H1 (cell line): ENCODE measurements at places on chromosomes 13 and 19.

- H3K36me3 ChIP-seq, result no peaks in the 10 kb centered on the region
- no peak overlapping the region for H3K4me3 ChIP-seq
Measured at GRCh38 chr13:77359171-77359570, 32.3 kb upstream of the MYCBP2 start.

DNA sequence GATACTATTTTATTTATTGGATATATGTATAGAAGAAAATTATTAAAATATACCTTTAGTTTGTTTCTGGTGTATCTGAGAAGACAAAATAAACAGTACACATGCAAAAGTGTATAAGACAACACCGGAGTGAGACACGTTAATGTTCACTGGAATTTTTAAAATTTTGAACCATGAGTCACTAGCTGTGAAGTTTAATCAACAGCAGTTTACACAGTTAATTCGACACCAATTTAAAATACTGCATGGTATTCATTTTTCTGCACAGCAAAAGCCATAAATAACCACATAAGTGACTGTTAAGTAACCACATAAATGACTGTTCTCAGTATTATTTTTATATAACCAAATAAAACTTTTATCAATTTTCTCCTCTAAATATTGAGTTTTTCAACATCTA is 418.7 kb upstream of the NBEA start:
- no peaks in the 10 kb centered on the region for H3K4me1 ChIP-seq
- H3K4me3 ChIP-seq, result no peak overlapping the region
- no peaks in the 10 kb centered on the region for H3K36me3 ChIP-seq
- DNase-seq, result no peak

DNA sequence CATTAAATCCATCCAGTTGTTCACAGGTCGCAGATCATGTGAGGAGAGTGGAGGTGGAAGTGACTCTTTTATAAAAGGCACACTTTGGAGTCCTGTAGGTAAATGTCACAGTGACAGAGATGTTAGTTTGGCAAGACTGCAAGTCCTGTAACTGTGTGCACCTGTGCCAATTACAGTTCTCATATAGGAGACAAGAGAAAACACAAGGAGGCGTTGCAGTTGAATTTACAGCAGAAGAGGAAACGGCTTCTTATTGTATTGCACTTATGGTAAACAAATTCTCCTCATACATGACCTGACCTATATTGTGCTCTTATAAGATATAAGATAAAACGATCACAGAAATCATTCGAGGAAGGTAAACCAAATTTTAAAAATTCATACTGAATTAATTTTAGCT is 732.8 kb upstream of the SLC10A2 start:
- H3K27ac ChIP-seq, result no peak overlapping the region
- H3K27me3 ChIP-seq, result no peaks in the 10 kb centered on the region
- no peaks in the 10 kb centered on the region for H3K36me3 ChIP-seq
- no peak overlapping the region for H3K4me3 ChIP-seq
- no peak for DNase-seq

DNA sequence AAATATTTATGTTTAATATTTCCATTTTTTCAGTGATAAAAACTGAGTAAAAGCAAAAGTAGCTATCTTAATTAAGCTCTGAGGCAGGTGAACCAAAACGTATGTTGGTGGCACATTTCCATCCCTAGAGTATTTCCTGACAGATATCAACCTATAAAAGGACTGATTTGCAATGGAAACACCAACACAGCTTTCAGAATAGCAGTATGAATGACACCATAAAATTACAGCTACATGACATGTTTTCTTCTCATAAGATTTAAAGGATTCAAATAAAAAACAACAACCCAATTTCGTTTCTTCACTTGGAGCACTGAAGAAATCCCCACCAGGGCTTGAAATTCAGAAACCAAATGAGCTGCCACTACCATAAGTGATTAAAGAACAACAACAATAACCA is 194.4 kb downstream of the RFC3 start:
- H3K27ac ChIP-seq, result no peak overlapping the region
- DNase-seq, result no peak
- H3K4me1 ChIP-seq, result no peaks in the 10 kb centered on the region
- no peaks in the 10 kb centered on the region for H3K36me3 ChIP-seq
- no peak overlapping the region for H3K4me3 ChIP-seq

DNA sequence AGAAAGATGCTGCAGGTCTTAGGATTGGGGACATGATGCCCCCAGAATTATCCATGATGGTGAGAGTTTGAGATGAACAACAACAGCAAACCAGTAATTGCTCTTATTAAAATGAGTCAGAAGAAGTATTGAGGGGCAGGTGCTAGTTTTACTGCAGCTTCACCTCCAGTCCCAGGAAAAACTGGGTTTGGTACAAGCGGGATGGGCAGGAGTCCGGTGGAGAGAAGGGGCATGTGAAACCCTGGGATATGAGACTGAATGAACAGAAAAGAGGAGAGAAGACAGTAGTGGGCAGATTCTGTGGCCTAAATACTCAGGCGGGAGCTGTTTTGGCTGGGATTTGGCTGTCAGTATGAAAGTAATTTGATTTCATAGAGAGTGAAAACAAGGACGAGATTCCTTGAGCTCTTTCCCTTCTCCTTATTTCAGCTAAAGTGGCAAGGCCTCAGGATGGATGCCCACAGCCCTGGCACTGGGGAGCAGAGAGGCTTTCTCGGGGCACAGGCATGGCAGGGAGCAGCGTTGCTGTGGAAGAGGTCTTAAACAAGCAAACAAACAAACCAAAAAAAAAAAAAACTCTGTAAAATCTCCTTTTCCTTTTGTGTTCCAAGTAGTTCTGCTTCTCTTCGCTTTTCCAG is 30.7 kb downstream of the NFIX start:
- H3K4me3 ChIP-seq, result no peak overlapping the region
- H3K4me1 ChIP-seq, result peaks cover 17% of the 10 kb centered on the region
- H3K27me3 ChIP-seq, result peaks cover 100% of the 10 kb centered on the region
- no peak overlapping the region for H3K27ac ChIP-seq

GRCh38 chr13:73715114-73715910 is 418.9 kb downstream of the KLF12 start:
- no peak overlapping the region for H3K4me3 ChIP-seq
- H3K36me3 ChIP-seq, result no peaks in the 10 kb centered on the region
- no peaks in the 10 kb centered on the region; the same call in 1 of the 2 replicates for H3K4me1 ChIP-seq
- H3K27me3 ChIP-seq, result no peaks in the 10 kb centered on the region

DNA sequence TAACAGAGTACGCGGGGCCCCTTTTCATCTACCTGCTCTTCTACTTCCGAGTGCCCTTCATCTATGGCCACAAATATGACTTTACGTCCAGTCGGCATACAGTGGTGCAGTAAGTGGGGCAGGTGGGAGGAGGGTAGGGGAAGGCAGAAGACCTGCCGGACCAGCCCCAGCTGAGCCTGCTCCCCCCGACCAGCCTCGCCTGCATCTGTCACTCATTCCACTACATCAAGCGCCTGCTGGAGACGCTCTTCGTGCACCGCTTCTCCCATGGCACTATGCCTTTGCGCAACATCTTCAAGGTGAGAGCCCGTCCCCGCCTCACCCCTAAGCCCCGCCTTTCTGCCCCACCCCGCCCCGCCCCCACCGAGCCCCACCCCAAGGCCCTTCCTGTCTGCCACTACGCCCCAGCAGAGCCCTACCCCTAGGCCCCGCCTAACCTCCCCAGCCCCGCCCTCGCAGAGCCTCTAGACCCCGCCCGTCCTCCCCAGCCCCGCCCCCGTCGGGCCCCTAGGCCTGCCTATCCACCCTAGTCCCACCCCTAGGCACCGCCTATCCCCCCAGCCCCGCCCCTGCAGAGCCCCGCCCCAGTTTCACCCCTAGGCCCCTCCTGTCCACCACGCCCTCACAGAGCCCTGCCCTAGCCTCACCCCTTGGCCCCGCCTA is 7.7 kb downstream of the NDUFB7 start:
- H3K27ac ChIP-seq, result no peak overlapping the region; the same call in 1 of the 2 replicates
- H3K36me3 ChIP-seq, result peaks cover 4% of the 10 kb centered on the region; the same call in 1 of the 2 replicates
- no peaks in the 10 kb centered on the region for H3K27me3 ChIP-seq
- DNase-seq, result peak; percentile 89
- no peak overlapping the region for H3K4me3 ChIP-seq
- peaks cover 28% of the 10 kb centered on the region for H3K4me1 ChIP-seq

DNA sequence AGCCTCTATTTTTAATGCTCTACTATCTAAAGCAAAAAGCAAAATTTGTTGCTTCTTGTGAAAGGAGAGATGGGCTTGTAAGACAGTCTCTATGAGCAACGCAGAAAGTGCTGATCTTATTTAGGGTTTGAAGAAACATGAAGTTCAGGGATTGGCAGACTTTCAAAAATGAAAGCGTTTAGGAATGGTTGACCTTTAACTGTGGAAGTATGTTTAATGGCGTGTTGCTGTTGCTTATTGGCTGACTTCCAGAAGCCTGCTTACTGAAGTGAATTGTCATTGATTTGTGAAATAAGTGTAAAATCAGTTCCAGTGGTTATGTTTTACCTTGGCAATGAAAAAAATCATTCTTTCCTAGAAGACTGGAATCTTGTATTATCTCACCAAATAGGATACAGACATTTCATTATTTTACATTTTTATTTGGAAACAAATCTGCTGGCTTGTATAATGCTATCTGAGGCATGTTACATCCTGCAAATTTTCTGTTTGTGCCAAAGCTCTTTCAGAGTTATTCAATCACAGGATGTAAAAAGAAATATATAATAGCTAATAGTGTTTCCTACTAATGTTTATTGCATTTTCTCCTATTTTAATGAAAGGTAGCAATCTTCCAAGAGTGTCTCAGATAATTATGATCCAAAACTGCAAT is 221.3 kb upstream of the SLITRK6 start:
- no peak overlapping the region for H3K4me3 ChIP-seq
- no peaks in the 10 kb centered on the region for H3K36me3 ChIP-seq
- no peaks in the 10 kb centered on the region for H3K4me1 ChIP-seq
- no peak for DNase-seq

DNA sequence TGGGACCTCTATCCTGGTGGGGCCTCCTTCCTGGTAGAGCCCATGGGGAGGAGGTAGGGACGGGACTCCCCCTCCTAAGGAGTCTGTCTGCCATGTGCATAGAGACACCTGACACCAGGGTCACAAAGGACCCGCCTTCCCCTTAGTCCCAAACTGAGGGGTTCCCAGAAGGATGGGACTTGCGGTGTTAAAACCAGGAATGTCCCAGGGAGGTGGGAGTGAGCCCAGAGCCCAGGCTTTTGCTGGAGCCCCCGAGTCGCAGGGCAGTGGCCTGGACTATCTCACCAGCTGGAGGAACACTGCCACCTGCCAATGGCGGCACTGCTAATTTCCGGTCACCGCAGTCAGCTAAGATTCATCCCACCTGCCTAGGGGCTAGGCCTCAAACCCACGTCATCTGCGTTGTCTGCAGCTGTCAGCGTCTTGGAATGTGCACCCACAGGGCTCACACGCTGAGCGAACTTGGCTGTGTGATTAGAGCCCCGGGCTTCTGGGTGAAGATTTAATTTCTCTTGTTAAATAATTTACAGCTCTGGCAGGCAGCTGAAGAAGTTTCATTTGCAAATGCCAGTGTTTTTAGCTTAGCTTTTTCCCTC is 31.9 kb upstream of the ATP11A start:
- no peak overlapping the region for H3K27ac ChIP-seq
- no peak overlapping the region for H3K4me3 ChIP-seq

GRCh38 chr13:44790289-44790688 is 199.0 kb downstream of the NUFIP1 start:
- peaks cover 4% of the 10 kb centered on the region; the same call in 1 of the 2 replicates for H3K4me1 ChIP-seq
- no peaks in the 10 kb centered on the region for H3K36me3 ChIP-seq
- no peak overlapping the region for H3K27ac ChIP-seq
- no peak overlapping the region for H3K4me3 ChIP-seq

DNA sequence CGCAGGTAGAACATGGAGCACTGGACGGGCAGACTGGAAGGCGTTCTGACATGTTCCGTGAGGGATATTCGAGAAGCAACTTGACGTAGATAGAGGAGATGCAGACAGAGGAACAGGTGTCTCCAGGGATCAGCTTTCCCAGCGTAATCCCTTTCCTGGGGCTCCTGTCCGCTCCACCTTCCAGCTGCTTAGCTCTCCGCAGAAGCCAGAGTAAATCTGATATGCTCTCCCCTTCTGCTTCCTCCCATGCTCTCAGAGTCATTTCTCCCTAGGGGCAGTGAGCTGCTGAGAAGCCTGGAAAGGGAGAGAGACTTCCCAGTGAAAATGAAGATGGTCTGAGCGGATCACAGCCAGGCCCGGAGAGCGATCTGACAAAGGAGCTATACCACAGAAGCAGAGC is 23.0 kb upstream of the OLFM4 start:
- H3K4me1 ChIP-seq, result no peaks in the 10 kb centered on the region
- no peaks in the 10 kb centered on the region for H3K27me3 ChIP-seq
- H3K27ac ChIP-seq, result no peak overlapping the region
- H3K36me3 ChIP-seq, result no peaks in the 10 kb centered on the region
